ENCODE measurements at places on chromosomes 12 and 14. TPM values are rescaled to one million over a fixed set of nuclear protein-coding genes. Genes with fewer than 3 reads are reported as not detected.

The CD4 gene
- 14.4 TPM for total RNA-seq

The DEPDC4 gene
- 1.2 TPM for total RNA-seq

The OASL gene
- total RNA-seq = 1.2 TPM

The CD69 gene
- not detected for total RNA-seq

The SMAGP gene
- total RNA-seq = 5.1 TPM

The SERPINA5 gene
- total RNA-seq = not detected

The KCNMB4 gene
- total RNA-seq = 0.51 TPM

The KIF26A gene
- total RNA-seq = 2.0 TPM

The CLEC14A gene
- total RNA-seq = 2.6 TPM

The CLEC4D gene
- total RNA-seq = not detected

The POTEM gene
- total RNA-seq = not detected

The ERG28 gene
- total RNA-seq = 5.1 TPM

The ISM2 gene
- not detected for total RNA-seq

The KRT8 gene
- 1.5 TPM for total RNA-seq

The NDRG2 gene
- 0.50 TPM for total RNA-seq

The KRT85 gene
- not detected for total RNA-seq

The CFAP54 gene
- 5.1 TPM for total RNA-seq

The AMDHD1 gene
- 0.33 TPM for total RNA-seq

The NUDT14 gene
- total RNA-seq = 13.9 TPM

The OTX2 gene
- total RNA-seq = not detected

The PARP2 gene
- total RNA-seq = 5.6 TPM

The NELL2 gene
- total RNA-seq = 0.26 TPM

The AQP6 gene
- 0.17 TPM for total RNA-seq

The JPH4 gene
- not detected for total RNA-seq

The TRIM9 gene
- total RNA-seq = 0.50 TPM

The GTF2A1 gene
- total RNA-seq = 25.2 TPM

The PPFIBP1 gene
- total RNA-seq = 93.0 TPM

The KRT73 gene
- not detected for total RNA-seq

The SOX5 gene
- total RNA-seq = 16.4 TPM

The C12orf54 gene
- not detected for total RNA-seq
